ENCODE measurements at places on chromosomes 13 and 19.

GRCh38 chr19:16351133-16351809 is 26.6 kb downstream of the KLF2 start:
- DNase-seq: no peak

- no peak for DNase-seq
Observed at GRCh38 chr19:29702963-29703320, 12.1 kb downstream of the C19orf12 start.

GRCh38 chr13:84542348-84542747 is 660.1 kb upstream of the SLITRK1 start:
- DNase-seq: no peak

DNA sequence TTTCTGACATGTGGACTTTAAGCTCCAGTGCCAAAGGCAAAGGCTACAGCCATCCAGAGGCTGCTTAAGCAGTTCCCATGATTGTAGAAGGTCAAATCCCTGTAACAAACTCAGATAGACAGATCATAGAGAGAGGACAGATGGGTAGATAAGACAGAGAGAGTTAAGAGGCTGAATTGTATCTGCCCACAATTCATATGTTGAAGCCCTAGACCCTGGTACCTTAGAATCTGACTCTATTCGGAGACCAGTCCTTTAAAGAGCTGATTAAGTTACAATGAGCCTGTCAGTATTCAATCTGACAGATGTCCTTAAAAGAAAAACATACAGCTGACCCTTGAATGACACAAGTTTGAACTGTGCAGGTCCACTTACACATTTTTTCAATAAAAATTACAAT is 115.2 kb downstream of the RAP2A start:
- DNase-seq: no peak

DNA sequence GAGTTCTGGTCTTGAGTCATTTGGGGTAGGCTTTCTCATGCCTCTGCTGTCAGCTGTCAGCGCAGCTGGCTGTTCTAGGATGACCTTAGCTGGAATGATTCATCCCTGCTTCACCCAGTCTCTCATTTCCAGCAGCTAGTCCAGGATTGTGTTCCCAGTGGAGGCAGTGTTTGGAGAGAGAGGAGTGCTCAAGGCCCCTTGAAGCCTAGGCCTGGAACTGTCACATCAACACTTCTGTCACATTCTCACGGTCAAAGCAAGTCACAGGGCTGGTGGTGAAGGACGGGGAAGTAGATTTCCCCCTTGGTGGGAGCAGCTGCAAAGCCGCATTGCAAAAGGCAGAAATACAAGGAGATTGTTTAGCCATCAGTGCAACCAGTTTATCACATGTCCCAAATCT is 15.2 kb downstream of the TPT1 start:
- DNase-seq: no peak

GRCh38 chr19:38329651-38330050 is 6.0 kb upstream of the CATSPERG start:
- no peak for DNase-seq

GRCh38 chr19:11227195-11227886 is 12.1 kb upstream of the ANGPTL8 start:
- DNase-seq: no peak

DNA sequence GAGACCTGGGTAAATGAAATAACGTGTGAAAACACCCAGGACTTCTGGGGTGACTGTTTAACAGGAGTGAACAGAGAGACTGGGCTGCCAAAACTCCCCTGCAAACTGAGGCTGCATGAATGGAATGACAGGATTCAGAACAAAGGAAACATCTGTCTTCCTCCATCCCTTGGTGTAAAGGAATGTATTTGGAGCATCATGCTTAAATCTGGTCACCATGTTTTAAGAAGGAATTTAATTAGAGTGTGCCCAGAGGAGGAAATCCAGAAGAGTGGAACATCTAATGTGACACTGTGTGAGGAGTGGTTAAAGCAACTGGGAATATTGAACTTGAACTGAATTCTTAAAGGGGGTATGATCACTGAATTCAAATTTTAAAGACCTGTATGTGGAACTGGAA is 437.2 kb downstream of the LIG4 start:
- DNase-seq: no peak

GRCh38 chr19:13957051-13957450 is 4.7 kb downstream of the DCAF15 start:
- no peak for DNase-seq

- no peak for DNase-seq
Observed at GRCh38 chr19:38024992-38025908, 118.2 kb downstream of the SIPA1L3 start.

DNA sequence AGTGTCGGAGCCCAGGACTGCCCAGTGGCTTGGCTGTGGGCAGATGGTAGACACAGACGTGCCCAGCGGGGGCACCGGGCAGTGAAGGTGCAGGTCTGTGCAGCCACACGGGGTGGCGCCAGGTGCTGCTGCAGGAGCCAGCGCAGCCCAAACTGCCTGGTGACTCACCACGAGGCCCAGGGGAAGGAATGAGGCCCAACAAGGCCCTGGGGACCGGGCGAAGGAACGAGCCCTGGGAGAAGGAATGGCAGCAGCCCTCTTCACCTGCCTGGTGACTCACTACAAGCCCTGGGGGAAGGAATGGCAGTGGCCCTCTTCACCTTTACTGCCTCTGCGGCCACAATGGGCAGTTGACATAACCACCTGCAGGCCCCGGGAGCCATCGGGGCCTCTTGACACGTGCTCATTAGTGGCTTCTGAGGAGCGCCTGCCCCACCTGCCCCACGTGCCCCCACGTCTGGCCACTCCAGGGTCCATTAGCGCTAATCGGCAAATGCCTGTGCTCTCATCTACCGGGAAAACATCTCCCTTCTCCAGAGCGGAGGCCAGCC is 9.3 kb downstream of the MED16 start:
- DNase-seq: no peak

DNA sequence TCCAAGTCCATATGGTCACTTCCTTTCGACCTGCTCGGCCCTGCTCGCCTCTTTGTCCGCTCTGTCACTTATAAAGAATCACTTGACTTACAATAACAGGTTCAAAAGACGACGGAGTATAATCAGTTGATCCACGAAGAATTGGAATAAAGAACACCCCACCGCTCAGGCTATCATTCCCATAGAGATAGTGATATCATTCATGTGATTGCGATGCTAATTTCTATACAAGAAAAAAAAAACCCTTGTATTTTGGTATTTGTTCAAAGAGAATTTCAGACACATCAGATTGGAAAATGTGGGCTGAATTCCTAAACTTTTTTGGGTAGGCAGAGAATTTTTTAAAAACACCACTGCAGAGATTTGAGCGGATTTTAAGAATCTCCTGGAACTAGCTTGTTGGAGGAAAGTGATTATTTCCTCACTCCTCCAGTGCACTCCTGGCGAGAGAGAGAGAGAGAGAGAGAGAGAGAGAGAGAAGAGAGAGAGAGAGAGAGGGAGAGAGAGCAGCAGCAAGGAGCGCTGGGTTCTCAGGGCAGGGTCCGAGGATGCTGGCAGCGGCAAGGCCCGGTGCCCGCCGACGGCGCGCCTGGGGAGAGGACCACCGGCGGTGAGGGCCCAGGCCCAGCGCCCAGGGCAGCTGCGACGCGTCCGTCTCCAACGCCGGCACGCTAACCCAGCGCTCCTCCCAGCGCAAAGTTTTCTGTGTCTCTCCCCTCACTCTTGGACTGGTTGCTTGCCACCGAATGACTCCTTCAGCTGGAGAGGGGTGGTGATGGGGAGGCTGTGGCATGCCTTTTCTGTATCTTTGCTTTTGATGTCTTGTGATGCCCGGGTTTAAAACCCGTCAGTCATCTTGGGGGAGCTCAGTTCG is 149.0 kb upstream of the ZNF536 start:
- no peak for DNase-seq

- peak; percentile 25 for DNase-seq
Observed at GRCh38 chr19:3243819-3244700, 19.6 kb downstream of the CELF5 start.

DNA sequence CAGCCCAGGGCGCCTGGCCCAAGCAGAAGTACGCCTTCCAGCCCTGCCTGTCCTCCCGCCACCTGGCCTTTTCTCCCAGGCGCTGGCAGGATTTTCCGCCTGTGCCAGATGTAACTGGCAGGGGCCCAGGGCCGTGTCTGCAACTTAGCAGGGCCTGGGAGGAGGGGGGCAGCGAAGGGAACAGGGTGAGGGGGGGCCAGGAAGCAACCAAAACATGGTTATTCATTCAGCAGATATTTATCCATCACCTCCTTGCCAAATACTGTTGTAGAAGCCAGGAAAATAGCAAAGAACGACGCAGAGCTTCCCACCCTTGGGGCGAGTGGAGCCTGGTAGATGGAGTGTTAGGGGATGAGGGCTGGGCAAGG is 5.6 kb downstream of the TLE6 start:
- no peak for DNase-seq

DNA sequence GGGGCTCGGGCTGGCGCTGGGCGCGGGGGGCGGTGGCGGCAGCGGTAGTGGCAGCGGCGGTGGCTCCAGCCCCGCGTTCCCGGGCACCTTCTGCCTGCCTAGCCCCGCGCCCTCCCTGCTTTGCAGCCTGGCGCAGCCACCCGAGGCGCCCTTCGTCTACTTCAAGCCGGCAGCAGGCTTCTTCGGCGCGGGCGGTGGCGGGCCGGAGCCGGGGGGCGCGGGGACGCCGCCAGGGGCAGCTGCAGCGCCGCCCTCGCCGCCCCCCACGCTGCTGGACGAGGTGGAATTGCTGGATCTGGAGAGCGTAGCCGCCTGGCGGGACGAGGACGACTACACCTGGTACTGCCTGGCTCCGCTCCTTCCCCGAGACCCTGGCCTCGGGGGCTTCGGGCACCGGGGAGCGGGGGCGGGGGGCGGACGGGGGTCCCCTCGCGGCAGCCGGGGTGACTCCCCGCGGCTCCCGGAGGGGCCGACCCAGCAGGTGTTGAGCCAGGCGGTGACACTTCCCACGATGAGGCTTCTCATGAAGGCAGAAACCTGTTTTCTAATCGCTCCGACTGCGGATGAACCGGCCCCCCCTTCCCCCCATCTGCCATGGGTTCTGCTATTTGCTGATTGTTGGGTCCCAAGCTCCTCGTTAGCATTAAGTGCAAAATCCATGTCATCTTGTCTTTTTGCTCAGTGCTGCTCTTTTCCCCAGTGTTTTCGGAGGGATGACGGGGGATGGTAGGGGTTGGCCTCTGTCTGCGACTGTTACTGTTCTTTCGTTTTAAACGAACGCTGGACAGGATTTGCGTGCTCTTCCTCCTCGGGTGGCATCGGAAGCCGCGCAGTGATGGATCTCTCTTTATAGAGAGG is 943 bp downstream of the SLAIN1 start:
- DNase-seq: peak; percentile 33

DNA sequence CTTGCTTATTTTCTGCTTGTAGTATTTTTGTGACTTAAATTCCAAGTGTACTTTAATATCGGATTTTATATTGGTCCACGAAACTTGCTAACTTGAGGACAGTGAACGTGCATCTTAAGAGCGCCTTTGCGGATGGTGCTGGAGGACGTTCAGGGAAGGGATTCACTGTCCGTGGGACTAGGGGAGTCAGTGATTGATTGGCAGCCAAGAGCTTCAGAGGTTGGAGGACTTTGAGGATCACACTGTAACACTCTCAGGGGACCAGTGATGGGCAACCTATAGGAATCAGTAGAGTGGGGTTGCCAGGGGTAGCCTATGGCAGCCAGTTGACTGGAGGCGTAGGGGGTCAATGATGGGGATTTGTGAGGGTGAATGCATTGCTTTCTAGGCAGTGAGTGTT is 516 bp downstream of the ZNF175 start:
- DNase-seq: no peak

- DNase-seq: no peak
Observed at GRCh38 chr13:26897706-26898550, 137.3 kb upstream of the GPR12 start.

DNA sequence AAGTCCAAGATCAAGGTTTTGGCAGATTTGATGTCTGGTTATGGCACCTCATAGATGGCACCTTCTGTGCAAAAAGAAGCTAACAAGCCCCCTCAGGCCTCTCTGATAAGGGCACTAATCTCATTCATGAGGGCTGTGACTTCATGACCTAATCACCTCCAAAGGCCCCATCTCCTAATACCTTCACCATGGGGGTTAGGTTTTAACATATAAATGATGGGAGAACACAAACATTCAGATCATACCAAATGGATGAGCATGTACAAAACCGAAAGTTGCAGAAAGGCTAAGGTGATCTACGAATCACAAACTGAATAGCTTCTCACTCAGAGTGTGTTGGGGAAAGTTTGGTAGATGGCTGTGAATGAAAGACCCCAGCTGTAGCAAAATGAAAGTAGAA is 217.4 kb downstream of the TBC1D4 start:
- DNase-seq: no peak

- no peak for DNase-seq
Observed at GRCh38 chr19:49684251-49684982, 5.0 kb upstream of the ADM5 start.

- DNase-seq: no peak
Observed at GRCh38 chr13:49112782-49113525, 107.2 kb upstream of the MLNR start.

DNA sequence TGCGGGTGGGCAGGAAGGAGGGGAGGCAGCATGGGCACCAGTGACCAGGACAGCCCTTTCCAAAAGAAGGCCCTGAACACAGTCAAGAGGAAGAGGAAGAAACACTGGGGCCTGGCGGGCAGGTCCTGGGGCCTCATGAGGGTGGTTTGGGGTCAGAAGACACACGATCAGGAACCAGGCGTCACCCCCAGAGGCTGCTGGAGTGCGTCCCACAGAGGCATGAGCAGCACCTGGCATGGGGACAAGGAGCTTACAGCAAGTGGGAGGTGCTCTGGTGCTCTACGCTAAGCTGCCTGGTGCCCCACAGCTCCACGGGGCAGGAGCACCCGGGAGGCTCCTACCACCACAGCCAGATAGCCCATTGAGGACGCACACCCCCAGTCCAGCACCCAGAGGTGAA is 20.0 kb downstream of the ELL start:
- DNase-seq: no peak

- no peak for DNase-seq
Observed at GRCh38 chr19:708154-709143, at the start of gene PALM. PALM (plus strand) TSS chr19:708935; CDS start chr19:709147, 212 bp downstream.

GRCh38 chr13:39251340-39251739 is 213.1 kb downstream of the NHLRC3 start:
- no peak for DNase-seq

Data from T-helper 9 cell (primary cell).